ENCODE measurements at places on chromosomes 1 and 21.

DNA sequence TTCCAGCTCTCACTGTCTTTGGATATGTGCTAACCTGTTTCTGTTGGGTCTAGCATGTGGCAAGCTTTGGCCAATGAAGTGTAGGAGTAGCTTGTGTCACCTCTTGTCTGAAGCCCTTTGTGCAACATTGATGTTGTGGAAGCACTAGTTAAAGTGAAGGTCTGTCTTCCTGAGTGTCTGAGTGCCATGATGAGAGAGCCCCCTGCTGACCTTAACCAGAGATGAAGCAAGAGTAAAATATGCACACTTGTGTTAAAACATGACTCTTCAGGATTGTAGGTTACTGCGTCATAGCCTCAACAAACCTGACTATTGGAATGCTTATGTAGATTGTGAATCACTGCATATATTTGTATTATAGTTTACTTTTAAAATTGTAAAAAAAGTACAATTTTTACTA is 103.7 kb downstream of the NCAM2 start:
- DNase-seq: peak; percentile 24

- DNase-seq: no peak
Observed at GRCh38 chr1:113141650-113142473, 68.9 kb downstream of the LRIG2 start.

- DNase-seq: no peak
Observed at GRCh38 chr1:80375662-80376061, 1369.1 kb upstream of the ADGRL4 start.

DNA sequence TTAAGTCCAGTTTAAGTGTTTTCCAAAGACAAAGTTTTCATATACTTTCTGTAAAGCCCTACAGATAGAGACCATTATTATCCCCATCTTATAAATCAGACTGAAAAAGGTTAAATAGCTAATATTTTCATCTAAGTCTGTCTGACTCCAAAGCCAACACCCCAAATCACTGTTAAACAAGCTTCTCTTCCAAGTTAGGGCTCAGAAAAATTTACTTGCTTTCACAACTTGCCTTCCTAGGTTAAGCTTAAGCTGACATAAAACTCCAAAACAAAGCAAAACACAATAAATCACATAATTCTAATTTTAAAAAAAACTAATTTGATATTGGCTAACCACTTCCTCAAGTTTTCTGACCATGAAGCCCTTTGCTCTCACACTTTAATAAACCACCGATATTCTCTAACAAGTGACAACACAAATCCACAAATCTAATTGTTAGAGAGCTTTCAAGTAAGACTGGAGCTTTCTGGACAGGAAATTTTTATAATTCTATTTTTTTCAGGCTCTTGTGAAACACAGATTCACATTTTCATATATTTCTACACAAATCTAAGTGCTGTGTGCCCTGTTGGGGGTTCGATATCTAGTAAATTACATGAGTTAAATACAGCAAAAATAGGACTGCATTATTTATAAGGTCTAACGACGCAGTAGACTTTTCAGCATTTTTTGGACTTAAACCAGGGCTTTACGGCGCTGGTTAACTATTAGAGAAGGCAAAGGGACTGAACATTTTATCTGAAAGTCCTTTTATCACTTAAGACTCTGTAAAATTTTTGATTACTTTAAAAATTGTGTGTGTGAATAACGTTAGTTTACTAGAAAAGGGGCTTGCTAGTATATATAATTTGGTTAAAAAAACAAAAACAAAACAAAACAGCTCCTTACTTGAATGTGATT is 2.1 kb downstream of the GNG12 start:
- no peak for DNase-seq

- peak; percentile 93 for DNase-seq
Observed at GRCh38 chr1:178532392-178532791, 19.5 kb downstream of the TEX35 start.

GRCh38 chr21:44299085-44299457 is 782 bp upstream of the PFKL start:
- DNase-seq: no peak

GRCh38 chr1:116654351-116654750 is 13.2 kb downstream of the IGSF3 start:
- DNase-seq: no peak

DNA sequence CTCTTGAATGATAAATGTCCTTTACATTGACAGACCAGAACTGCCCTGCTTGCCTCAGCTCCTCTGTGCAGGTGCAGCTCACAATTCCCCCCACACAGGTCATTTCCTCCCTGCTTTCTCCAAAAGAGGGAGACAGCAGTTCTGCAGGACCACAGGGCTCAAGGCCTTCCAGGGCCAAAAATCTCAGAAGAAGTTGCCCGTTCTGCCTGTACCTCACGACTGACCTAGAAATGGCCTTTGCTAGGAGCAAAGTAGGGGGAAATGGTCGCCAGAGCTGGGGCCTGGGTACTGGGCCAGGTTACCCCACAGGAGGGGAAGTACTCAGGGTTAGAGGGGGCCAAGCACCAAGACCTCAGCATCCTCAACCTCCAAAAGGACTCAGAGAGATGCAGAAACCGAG is 11.1 kb downstream of the RNU1-2 start:
- no peak for DNase-seq

DNA sequence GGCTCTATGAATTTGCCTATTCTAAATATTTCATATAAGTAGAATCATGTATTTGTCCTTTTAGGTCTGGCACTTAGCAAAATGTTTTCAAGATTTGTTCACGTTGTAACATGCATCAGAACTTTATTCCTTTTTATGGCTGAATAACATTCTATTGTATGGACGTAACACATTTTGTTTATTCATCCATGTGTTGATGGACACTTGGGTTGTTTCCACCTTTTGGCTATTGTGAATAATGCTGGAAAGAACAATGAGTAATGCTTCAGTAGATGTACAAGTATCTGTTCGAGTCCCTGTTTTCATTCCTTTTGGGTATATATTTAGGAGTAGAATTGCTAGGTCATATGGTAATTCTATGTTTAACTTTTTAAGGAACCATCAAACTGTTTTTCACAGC is 24.7 kb downstream of the SLC35A3 start:
- DNase-seq: no peak

- DNase-seq: no peak
Observed at GRCh38 chr1:38275960-38276359, 229.4 kb upstream of the POU3F1 start.

GRCh38 chr1:33167650-33168447 is 14.0 kb downstream of the TRIM62 start:
- no peak for DNase-seq

- DNase-seq: no peak
Observed at GRCh38 chr1:49190138-49190537, 413.4 kb upstream of the BEND5 start.

GRCh38 chr1:100510451-100510850 is 27.5 kb upstream of the GPR88 start:
- no peak for DNase-seq

GRCh38 chr1:37127254-37127748 is 93.0 kb upstream of the GRIK3 start:
- no peak for DNase-seq

DNA sequence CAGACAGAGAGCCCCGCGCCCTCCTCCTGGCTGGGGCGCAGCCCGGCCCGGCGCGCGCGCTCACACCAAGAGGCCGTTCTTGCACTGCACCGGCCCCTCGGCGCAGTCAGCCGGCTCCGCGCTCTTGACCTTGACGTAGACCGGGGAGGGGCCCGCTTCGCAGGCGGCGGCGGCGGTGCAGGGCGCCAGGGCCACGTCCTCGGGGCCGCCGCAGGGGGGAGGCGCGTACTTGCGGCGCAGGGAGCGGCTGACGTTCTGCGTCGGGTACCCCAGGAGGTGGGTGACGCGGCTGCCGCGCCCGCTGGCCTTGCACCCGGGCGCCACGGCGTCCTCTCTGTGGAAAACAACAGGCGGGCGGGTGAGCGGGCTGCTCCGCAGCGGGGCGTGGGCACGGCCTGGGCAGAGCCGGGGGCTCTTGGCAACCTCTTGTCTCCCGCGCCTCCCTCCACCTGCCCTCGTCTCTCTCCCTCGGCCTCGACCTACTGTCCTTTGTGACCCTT is 7.7 kb downstream of the VSIG8 start:
- DNase-seq: peak; percentile 54

DNA sequence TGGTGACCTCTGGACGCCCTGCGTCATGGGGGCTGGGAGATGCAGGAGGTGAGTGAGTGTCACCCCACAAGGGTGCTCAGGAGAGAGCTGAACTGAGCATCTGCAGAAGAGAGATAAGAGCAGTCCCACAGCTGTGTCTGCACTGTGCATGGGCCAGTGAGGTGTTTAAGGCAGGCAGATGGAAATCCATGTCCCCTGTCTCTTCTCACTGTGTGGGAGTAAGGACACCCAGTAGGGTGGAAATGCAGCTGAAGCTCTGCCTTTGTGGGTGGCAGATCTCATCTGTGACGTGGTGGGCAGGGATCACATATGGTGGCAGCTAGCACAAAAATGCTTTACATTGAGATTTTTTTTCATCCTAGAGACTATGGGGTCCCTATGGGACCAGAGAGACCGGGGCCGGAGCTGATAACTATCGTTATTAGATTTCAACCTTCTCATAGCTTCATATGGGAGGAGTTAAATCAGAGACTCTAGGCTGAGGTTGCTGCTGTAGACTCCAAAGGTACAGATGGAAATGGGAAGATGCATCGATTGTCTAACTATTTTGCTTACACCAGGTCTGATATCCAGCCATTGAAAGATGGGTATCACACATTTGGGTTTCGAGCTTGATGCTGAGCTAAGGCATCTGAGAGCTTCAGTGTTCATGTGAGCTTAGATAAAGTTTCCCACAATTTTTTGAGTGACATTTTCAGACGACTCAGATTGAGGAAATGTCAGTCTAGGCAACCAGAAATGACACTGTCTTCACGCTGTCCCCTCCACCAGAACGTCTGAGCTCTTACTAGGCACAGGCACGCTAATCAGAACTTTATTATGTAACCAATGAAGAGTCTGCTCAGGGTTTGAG is 65.3 kb upstream of the PSEN2 start:
- DNase-seq: no peak

DNA sequence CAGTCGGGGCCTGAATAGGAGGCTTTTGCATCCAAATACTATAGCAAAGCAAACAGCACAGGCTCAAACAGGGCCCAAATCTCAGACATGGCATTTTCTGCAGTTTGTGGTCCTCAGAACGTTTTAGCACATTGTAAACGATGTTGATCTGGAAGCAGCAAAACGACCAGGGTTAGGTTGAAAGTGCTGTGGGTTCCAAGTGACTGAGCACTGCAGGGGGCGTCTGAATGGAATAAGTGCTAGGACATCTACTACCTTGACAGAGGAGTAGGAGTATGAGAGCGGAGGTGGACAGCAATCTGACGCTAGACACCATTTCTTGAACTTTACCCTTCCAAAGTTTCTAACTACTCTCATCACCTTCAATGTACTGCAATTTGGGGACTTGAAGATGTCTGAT is 214.9 kb downstream of the BARHL2 start:
- DNase-seq: no peak

DNA sequence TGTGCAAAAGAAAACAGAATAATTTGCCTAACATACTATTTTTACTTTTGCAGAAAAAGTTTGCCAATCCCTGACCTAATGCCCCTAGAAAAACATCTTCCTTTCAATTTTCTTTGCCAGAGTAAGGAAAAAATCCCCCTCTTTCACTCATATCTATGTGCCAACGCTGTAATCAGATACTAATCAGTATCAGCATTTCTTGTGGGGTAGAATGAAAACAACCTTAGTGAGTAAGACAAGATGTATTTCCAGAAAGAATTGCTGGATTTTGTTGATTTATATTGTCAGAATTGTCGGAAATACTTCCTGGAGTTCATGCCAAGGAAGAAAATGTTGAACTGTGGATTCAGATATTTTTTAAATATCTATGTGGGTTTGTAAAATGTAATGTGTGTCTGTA is 1893.8 kb downstream of the NCAM2 start:
- DNase-seq: no peak

GRCh38 chr1:12333036-12333785 is 103.4 kb downstream of the VPS13D start:
- DNase-seq: no peak

DNA sequence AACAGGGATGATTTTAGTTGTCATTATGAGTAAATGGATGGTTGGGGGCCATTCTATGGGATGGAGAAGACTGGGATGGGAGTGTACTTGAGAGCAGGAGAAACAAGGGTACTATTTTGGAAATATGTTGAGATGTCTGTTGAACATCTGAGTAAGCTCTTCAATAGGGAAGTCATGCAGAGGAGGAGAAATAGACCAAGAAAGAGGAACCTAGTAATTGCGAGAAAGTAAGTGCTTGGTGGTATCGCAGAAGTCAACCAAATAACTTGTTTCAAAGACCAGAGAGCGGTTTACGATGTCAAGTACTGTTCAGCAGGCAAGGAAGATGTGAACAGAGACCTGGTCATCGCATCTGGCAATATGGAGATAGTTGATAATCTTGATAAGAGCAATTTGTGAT is 22.4 kb upstream of the CHRM3 start:
- DNase-seq: no peak

GRCh38 chr1:27136998-27137542 is 17.9 kb downstream of the SLC9A1 start:
- no peak for DNase-seq

GRCh38 chr21:45578811-45579381 is 36.7 kb upstream of the SLC19A1 start:
- DNase-seq: no peak

- no peak for DNase-seq
Observed at GRCh38 chr1:167272369-167272957, 51.8 kb downstream of the POU2F1 start.

- DNase-seq: no peak
Observed at GRCh38 chr1:225454733-225455132, 26.9 kb upstream of the LBR start.

DNA sequence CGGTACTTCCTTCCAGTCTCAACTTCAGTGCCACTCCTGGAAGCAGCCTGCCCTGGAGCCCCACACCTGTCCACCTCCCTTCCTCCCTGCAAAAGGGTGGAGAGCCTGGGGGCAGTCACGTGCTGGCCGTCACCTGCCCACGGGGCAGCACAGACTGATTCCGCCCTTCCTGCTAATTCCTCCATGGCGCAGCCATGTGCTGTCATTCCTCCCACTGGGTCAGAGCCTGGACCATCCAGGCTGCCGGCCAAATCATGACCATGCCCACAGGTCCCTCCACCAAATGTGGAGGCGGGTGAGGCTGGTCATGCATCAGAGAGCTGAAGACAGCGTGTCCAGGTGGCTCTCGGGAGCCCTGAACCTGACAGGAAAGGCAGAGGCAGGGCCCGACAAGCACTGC is 24.4 kb upstream of the GPR153 start:
- no peak for DNase-seq

GRCh38 chr1:93813076-93813475 is 65.9 kb downstream of the DNTTIP2 start:
- no peak for DNase-seq

GRCh38 chr1:22780696-22781095 is 70.1 kb downstream of the EPHB2 start:
- peak; percentile 97 for DNase-seq

- DNase-seq: peak; percentile 12
Observed at GRCh38 chr1:105556266-105556665, 1500.2 kb upstream of the PRMT6 start.

DNA sequence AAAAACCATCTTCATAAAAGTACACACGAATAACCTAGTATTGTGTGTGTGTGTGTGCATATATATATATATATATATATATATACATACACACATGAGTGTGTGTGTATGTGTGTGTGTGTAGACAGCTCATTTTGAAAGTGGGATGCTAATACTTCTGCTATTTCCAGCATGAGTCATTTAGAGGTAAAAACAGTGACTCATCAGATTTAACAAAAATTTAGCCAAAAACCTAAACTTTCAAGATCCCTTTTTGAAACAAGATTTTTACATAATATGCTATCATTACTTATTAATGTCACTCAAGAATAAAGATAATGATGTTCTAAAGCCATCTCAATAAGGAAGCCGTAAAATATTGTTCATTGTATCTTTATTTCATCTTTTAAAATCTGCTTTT is 35.6 kb upstream of the ADGRL4 start:
- no peak for DNase-seq

Data from HEK293T (cell line).